ENCODE measurements at places on chromosomes 11 and 22.
A peak's percentile ranks its signal among the peaks of the same experiment; 100 is the strongest.

GRCh38 chr22:46484861-46485595, 52.4 kb downstream of the CELSR1 start:
- no peak for DNase-seq

GRCh38 chr11:106503901-106504300, 426.4 kb downstream of the AASDHPPT start:
- DNase-seq, result no peak

DNA sequence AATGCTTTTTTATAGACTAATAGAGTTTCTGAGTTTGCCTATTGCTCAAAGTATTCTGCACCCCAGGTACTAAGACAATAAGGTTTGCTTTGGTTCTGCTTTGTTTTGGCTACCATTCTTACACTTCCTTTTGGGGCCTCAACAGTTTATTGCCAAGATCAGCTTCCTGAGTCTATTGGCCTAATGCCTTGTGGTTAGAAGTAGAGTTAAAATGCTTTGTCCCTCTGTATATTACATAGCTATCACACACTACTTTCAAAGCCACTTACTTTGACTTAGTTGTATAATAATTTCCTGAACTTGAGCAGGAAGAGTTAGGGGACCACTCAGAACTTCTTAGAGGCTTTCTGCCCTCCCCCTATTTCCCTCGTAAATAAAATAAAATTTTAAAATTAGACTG, 96.5 kb downstream of the DLG2 start:
- DNase-seq, result no peak

GRCh38 chr11:30023074-30023473, 6.2 kb upstream of the KCNA4 start:
- DNase-seq, result no peak

DNA sequence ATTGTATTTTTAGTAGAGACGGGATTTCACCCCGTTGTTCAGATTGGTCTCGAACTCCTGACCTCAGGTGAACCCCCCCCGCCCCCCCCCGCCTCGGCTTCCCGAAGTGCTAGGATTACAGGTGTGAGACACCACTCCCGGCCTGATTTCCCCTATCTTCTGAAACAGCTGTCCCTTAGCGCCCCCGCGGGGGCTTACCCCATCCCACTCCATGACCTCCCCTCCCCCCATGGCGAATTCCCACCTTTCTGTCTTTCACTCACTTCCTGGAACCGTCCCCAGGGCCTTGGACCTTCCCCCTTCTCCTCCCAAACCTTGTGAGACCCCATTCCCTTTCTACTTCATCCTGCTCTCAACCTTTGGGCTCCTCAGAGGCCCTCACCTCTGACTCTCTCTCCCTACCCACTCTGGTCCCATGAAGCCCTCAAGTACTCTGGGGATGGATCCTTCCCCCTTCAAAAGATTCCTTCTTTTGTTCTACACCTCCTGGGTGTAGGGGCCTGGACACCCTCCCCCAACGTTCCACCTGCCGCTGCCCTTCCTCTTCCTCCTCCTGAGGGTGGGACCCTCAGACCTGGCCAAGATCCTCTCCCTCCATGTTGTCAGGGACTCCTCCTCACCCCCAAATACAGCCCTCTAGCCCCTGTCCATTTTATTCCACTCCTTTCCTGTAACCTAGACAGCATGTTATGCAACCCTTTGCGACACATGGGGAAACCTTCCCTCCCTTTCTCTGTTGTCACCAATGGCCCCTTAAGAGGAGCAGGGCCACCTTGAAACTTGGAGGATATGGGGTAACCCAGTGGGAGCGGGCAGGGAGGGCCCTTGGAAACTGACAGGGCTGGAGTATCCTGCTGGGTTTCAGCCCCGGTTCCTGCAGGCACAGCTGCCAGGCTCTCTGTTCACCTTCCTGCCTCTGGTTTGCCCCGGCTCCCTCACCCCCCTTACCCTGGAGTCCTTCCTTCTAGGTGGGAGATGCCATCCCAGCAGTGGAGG, 1.1 kb downstream of the PRDX5 start:
- no peak for DNase-seq

DNA sequence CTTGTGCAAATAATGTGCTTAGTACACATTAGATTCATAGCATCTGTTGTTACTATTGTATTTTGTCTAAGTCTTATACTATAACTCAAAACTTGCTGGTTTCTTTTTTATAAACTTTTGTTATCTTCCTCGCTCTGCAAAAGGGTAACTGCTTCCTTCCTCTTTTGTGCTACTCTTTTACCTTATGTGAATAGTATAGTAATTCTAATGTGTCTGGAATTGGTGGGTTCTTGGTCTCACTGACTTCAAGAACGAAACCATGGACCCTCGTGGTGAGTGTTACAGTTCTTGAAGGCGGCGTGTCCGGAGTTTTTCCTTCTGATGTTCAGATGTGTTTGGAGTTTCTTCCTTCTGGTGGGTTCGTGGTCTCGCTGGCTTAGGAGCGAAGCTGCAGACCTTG, 563.1 kb upstream of the LUZP2 start:
- DNase-seq, result no peak

DNA sequence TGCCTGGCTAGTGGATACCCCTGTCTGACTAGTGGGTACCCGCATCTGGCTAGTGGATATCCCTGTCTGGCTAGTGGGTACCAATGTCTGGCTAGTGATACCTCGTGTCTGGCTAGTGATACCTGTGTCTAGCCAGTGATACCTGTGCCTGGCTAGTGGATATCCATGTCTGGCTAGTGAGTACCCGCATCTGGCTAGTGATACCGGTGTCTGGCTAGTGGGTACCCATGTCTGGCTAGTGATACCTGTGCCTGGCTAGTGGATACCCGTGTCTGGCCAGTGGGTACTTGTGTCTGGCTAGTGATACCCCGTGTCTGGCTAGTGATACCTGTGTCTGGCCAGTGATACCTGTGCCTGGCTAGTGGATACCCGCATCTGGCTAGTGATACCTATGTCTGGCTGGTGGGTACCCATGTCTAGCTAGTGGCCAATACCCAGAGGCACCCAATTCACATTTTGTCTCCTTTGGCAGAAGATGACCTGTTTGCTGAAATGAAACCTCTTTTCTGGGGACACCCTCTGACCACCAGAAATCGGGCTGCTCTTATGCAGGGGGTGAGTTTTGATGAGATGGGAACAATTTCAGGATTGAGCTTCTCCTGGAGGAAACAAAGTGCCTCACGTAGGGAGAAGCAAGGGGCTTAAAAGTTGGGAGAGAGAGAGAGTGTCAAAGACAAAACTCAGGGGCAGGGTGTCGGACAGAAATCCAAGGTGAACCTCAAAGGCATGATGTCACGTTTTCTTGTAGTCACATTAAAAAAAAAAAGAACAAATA, 63.4 kb downstream of the SMIM38 start:
- no peak for DNase-seq

- DNase-seq, result no peak
These were observed 47.8 kb upstream of the ALX4 start for GRCh38 chr11:44357711-44358110.

DNA sequence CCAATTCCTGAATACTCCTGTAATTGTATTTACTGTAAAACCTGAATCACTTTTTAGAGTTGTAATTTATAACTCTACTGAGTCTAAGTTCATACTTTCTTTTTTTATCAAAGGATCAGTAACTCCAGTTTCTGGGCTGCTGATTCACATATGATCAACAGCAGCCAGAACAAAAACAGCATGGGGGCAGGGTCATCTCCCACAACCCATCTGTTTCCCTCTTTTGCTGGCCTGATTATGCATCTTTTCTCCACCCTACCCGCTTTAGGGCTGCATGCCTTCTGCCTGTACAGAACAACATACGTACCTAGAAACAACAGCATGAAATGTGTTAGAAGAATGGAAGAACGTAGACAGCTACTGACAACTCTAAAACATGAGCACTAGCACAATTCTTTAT, 76.0 kb downstream of the MRTFA start:
- no peak for DNase-seq

DNA sequence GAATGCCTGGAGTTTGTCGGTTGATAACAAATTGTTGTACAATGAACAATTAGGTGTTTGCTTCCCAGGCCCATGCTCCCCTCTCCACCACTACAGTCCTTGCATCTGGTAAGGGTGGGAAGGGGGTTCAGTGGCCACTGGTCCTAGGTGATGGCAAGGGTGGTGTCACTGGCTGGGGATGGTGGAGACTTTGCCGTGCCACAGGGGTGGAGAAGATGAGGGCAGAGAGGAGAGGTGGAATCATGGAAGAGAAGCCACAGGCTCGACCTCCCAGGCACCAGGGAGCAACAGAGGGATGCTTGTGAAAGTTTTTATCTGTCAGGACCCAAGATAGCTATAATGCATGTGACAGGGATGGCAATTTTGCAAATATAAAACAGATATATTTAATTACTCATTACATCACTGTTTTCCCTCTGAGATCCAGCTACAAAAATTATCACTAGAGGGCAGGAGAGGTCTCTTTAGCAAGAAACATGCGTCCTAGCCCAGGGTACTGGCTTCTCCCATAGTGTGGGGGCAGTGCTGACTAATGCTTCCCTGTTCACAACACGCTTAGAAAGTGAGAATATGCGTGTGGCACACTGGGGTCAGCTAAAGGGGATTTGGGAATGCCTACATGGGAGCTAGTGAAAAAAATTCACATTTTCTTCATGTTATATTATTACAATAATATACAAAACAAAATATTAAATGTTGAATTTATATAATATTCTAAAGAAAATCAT, 49.0 kb upstream of the AMPD3 start:
- DNase-seq, result peak; percentile 82

DNA sequence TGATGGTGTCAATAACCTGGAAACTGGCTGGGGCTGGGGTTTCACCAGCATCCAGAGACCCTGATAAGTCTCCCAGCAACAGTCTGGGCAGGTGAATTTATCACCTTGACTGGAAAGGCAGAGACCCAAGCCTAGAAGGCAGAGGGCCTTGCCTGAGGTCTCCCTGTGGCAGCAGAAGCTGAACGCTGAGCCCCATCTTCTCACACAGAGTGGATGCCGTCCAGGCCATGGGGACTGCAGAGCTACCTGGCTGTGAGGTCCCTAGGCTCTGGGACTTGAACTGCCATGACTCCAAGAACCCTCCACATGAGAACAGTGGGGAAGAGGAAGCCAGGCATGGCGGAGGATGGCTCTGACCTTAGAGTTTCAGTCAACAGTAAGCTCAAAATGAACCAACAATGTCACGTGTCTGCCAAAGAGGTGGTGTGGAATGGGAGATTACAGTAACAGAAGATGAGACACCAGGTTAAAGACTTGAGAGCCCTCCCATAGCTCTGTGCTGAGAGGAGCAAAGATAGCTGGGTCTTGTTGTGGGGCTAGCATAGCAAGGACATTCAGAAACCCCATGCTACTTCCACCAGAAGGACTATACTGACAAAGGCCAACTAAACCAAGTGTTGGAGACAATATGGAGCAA, 79.1 kb upstream of the LINC01488 start:
- no peak for DNase-seq

DNA sequence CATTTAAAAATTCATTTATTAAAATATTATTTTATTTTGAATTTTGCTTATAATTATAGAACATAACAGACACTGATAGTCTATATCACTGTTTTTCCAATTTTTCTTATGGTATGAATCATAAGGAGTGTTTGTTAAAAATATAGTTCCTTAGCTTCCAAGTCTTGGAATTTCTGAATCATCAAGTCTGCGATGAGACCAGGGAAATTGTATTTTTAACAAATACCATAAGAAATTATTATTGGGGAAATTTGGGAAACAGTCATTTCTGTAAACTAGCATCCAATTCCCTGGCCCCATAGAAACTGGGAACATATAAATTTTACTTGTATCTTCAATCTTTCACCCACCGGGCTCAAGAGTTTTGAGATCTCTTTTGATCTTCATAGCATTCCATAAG, 38.0 kb upstream of the PICALM start:
- DNase-seq, result no peak

DNA sequence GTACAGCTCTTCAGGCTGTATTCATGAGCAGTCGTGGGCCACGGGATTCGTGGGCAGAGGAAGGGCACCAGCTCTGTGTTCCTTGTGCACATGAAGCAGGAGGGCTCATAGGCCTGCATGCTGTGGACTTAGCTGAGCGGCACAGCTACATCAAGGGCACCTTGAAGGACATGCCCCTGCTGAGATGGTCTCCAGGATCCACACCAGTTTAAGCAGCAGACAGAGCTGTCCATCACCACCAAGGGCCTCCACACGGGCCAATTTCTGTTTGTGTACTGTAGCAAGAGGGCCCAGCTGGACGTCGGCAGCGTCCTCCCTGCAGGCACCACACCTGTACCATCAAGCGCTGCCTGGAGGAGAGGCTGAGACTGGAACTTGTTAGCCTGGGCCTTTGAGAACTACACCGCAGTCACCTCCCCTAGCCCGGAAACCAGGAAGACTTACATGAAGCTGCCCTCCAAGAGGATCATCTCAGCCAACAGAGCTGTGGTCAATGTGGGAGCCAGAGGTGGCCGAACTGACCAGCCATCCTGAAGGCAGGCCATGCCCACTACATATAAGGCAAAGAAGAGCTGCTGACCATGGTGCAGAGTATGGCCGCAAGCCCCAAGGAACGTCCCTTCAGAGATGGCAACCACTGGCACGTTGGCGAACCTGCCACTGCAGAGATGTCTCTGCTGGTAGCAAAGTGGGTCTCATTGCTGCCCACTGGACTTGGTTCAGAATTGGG, 32.7 kb upstream of the GNB1L start:
- DNase-seq, result no peak

GRCh38 chr11:94134651-94135512, 6.2 kb downstream of the PANX1 start:
- peak; percentile 77 for DNase-seq

- DNase-seq, result no peak
These were observed 33.5 kb upstream of the TXNRD2 start for GRCh38 chr22:19974935-19975706.

GRCh38 chr11:22076271-22076930, 116.5 kb upstream of the ANO5 start:
- DNase-seq, result no peak

- DNase-seq, result peak; percentile 82
These were observed at the start of gene APBB1 for GRCh38 chr11:6419009-6419631. Gene APBB1 (minus strand): TSS chr11:6419094. CDS start chr11:6411347, 7,747 bp downstream.

DNA sequence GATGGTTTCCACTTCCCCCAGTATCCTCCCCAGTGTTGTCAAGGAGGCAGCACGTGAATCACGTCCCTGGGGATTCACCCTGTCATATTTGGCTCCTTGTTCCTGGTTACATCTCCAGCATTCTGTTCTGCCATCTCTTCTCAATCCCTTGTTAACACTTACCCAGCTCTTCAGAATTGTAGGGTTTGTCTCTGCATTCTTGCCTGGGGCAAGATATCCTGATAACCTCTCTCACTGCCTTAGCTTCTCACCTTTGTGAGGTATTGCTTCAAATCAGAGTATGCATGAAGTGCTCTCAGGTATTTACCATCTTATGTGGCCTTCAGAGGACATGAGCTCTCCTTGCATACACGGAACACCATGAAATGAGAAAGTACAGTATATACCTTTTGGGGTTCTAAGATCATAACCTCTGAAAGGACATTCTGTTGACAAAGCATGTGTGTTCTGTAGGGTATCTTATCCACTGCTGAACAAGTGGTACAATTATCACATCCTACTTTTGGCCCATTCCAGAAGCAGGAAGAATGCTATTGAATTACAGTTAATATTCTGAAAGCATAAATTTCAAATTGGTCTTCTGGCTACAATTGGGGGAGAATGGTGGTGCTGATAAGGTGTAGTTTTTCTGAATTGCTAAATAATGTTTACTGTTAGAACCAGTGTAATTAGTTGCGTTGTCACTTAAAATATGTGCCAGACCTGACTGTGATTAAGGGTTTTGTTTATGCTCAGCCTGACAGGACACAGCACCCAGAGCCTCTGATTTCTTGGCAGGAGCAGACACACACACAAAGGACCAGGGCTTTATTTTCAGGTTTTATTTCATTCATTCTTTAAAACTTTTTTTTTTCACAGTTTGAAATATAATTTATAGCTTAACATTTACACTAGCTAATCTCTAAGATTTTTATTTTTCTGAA, 32.7 kb downstream of the VSTM5 start:
- no peak for DNase-seq

Data from AG08395 (cell line).